Fibroblast of skin of scalp (primary cell): ENCODE measurements at places on chromosomes 11 and 22.

DNA sequence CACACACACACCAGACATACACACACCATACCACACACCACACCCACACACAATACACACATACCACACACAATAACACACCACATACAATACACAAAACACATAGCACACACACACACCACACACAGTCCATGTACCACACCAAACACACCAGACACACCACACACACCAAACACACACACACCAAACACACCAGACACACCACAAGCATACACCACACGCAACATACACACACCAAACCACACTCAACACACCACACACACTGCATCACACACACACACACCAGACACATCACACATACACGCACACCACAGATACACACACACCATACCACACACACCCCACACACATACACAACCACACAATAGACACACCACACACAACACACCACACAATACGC lies 54.8 kb downstream of the IGSF9B start:
- no peak for DNase-seq

DNA sequence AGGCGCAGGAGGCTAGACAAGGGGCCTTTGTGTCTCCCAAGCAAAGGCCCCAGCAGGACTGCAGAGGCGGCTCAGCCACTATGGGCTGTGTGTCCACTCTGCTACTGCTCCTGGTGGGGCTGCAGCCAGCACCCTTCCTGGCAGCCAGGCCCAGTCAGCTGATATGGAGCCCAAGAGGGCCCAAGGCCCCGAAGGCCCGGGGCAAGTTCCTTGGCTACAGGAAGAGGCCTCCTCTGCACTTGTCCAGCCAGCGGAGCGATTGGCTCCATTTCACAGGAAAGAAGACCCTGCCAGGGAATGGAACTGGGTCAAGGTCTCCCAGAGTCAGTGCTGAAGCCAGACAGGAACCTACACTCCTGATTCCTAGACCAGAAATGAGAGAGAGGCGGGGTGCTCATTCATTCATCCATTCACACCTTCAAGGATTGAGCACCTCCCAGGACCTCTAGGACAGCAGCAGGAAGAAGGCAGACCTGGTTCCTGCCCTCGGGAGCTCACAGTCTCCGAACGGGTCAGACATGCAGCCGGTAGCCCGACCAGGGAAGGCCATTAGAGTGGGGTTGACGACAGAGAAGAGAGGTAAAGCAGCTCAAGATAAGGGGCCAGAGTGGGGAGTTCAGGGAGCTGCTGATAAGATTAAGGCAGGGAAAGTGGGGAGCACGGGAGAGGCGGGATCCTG lies 811 bp upstream of the P2RY2 start:
- no peak for DNase-seq

GRCh38 chr11:767238-767637 lies 10.0 kb downstream of the GATD1 start:
- no peak for DNase-seq

- DNase-seq: no peak
These were observed 111.6 kb downstream of the KCNQ1OT1 start for GRCh38 chr11:2587976-2588748.

- DNase-seq: no peak
These were observed 53.2 kb upstream of the FTH1 start for GRCh38 chr11:62020661-62021060.

GRCh38 chr11:132140056-132140455 lies 769.6 kb downstream of the NTM start:
- no peak for DNase-seq

GRCh38 chr11:10605941-10606381 lies 37.5 kb upstream of the LYVE1 start:
- peak; percentile 86 for DNase-seq

DNA sequence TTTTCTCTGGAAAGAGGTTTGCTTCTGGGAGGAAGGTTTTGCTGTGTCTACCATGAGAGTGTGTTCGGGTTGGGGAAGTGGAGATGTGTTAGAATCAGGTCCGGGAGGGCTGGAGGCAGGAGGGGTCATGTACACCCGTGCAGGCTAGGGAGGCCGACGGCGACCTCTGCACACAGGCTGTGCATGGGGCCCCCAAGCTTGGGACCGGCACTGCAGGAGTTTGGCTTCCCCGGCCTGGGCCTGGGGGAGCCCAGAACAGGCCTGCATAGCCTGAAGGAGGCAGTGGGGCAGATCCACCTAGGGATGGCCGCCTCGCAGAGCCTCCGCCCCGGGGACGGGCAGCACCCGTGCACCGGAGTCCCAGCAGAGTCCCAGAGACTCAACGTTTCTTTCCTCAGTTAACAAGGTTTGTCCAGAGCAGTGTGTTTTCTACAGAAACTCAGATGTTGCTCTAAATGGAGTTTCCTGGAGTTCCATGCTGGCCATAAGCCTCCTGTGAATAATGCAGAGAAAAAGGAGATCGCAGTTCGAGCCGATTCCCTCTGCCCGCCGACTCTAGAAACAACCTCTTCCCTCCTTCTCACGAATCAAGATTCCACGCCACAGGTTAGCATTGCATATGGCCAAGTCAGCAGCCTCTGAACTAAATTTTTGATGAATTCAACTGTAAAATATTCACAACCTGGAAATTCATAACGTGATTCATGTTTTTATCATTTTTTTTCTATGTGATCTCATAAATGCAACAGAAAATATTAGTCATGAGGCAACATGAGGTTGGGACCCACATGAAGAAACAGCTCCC lies 427.3 kb downstream of the BRD1 start:
- peak; percentile 91 for DNase-seq

GRCh38 chr11:19673924-19674729 lies 38.5 kb upstream of the NAV2 start:
- DNase-seq: peak; percentile 44

DNA sequence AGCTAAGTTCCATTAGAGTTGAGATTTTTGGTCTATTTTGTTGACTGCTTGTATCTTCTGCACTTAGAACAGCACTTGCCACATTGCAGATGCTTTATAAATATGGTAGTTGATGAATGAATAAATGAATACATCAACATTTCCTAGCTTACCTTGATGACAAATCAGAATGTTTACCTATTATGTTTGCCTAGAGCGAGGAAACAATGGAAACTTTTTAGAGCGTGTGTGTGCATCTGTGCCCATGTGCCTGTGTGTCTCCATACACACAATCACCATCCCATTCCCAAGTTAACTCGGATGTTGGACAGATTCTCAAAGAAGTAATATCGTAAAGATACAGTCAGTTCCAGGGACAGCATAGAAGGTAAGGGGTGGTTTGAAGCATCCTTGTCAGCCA lies 139.1 kb downstream of the DBX1 start:
- DNase-seq: no peak

GRCh38 chr11:114438303-114438702 lies 964 bp upstream of the REXO2 start:
- no peak for DNase-seq

GRCh38 chr11:75342966-75343870 lies 8.2 kb downstream of the ARRB1 start:
- DNase-seq: no peak

- no peak for DNase-seq
These were observed 35.0 kb downstream of the CHORDC1 start for GRCh38 chr11:90187839-90188238.

DNA sequence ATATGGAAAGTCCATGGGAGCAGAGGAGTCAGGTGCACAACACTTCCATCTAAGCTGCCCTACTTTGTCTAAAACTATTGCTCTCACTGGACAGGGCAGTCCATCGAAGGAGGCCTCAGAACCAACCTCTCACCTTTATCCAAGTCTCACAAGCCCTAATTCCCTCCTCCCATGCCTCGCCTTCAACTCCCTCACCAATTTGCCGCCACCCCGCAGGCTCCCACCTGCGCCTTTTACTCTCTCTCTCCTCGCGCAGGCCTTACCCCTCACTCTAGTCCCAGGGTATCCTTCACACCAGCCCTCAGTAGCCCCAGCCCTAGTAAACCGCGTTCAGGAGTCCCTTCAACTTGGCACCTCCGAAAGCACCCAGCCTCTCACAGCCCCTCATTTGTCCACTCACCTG lies 451 bp downstream of the FHIP1B start:
- DNase-seq: no peak

- no peak for DNase-seq
These were observed 59.1 kb downstream of the SGSM3 start for GRCh38 chr22:40429481-40429880.

DNA sequence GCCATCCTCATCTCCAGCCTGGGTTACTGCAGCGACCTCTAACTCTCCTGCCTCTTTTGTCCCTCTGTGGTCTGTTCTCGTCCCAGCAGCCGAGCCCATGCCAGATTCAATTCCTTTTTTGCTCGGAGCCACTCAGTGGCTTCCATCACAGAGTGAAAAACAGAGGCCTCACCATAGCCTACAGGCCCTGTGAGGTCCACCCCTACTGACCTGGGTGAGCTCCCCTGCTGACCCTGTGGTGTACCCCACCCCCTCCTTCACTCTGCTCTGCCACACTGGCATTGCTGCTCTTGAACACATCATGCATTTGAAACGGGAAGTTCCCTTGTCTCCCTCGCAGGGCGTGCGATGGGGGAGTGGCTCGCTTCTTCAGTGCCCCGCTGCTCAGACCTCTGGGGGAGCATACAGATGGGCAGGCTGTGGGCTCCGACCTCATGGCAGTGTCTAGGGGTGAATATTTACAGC lies 2.1 kb downstream of the AIP start:
- no peak for DNase-seq

DNA sequence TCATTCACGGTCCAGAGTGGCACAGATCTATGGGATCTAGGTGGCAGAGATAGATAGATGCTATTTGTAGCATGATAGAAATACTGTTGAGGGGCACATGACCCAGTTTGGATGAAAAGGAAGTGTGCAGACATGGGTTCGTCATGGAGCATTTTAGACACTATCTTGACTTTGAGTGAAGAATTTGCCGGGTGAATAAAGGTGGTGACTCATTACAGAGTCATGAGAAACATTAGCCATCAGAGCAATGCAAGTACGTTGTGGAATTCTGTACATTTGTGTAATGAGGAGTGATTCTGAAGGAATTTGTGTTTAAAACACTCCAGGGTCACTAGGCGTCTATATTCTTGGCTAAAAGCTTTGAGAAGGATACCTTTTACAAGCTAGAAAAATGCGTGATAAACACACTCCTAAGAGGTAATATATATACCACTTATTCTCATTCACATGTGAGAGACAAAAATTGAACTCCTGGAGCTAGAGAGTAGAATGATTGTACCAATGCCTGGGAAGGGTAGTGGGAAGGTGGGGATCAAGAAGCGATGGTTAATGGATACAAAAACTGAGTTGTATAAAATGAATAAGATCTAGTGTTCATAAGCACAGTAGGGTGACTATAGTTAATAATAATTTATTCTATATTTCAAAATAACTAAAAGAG lies 593.7 kb upstream of the LUZP2 start:
- peak; percentile 96 for DNase-seq

- DNase-seq: no peak
These were observed 3.7 kb downstream of the SSTR3 start for GRCh38 chr22:37208401-37209139.

GRCh38 chr22:17043521-17043920 lies 35.5 kb upstream of the GAB4 start:
- no peak for DNase-seq

DNA sequence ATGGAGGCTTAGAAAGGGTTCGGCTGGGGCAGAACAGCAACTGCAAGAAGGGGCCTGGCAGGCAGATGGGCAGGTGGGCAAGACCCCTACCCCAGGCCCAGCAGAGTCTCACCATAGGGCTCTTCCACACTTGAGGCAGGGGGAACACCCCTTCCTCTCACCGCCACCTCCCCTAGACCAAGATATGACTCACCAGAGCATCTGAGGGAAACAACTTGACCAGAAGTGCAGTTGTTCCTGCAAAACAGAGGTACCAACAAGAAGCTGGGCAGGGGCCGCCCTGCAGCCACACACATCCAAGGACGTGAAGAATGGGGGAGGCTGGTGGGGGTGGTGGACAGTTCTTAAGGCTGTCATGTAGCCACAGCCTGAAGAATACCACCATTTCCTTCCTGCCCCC lies 10.9 kb downstream of the TMPRSS5 start:
- no peak for DNase-seq

- no peak for DNase-seq
These were observed 69.1 kb downstream of the ST3GAL4 start for GRCh38 chr11:126424471-126425039.

GRCh38 chr11:125924384-125925007 lies 20.2 kb downstream of the DDX25 start:
- no peak for DNase-seq

GRCh38 chr11:74398244-74399159 lies at the start of gene PGM2L1:
PGM2L1 (minus strand) TSS chr11:74398433; CDS start chr11:74398161, 272 bp downstream.
- DNase-seq: peak; percentile 95

DNA sequence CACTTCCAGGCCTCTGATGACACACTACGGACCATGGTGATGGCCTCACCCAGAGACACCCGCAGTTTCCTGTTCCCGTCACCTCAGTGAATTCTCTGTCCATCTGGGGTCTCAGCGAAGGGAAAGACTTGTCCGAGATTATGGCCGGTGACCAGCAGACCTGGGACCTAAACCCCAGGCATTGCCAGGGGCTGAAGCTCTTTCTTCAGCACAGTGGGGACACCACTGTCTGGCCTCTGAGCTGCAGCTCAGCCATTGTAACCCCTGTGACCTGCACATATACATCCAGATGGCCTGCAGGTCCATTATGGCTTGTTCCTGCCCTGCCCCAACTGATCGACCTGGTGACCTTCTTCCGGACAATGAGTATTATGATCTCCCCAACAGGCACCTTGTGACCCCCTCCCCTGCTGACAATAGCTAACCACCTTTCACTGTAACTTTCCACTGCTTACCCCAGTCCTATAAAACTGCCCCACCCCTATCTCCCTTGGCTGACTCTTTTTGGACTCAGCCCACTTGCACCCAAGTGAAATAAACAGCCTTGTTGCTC lies 22.3 kb downstream of the CBX7 start:
- DNase-seq: no peak

DNA sequence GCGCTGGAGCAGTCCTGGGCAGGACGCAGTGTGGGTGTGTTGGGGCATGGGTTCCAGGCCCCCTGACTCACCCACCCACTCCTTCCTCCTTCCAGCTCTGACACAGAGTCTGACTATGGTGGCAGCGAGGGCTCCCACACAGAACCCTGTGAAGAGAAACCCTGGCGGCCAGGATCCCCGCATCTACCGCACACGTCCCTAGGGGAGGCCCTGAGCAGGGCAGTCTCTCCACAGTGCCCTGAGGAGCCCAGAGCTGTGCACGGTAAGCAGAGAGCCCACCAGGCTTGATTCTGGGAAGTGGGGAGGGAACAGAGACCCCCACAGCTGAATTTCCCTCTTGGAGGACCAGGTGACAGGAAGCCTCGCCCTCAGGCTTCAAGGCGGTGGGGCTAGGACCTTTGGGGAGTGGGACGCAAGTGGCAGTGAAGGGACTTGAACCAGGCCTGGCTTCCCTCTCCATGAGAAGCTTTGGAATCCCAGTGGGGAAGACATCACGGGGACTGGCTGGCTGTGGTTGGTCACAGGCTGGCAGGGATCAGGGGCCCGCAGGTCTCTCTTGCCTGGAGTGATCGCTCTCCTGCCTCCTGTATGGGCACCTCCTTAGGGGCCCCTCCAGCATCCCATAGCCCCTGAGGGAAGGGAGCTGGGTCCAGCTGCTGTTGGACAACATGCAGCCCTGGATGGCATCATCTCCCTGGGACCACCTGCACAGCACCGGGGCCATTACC lies 96.4 kb upstream of the PARVA start:
- no peak for DNase-seq

GRCh38 chr11:35126000-35126878 lies 12.7 kb upstream of the CD44 start:
- no peak for DNase-seq

- DNase-seq: peak; percentile 39
These were observed 6.3 kb downstream of the MMP3 start for GRCh38 chr11:102837156-102837555.

- DNase-seq: peak; percentile 82
These were observed 39.9 kb downstream of the CADM1 start for GRCh38 chr11:115464269-115464668.

- DNase-seq: no peak
These were observed 642.2 kb downstream of the BRD1 start for GRCh38 chr22:49185312-49185969.
